ENCODE measurements at places on chromosomes 7 and 10.

GRCh38 chr10:124653811-124654651 lies 90.1 kb downstream of the FAM53B start:
- no peak for DNase-seq

GRCh38 chr7:82347808-82348207 lies 95.8 kb downstream of the CACNA2D1 start:
- no peak for DNase-seq

DNA sequence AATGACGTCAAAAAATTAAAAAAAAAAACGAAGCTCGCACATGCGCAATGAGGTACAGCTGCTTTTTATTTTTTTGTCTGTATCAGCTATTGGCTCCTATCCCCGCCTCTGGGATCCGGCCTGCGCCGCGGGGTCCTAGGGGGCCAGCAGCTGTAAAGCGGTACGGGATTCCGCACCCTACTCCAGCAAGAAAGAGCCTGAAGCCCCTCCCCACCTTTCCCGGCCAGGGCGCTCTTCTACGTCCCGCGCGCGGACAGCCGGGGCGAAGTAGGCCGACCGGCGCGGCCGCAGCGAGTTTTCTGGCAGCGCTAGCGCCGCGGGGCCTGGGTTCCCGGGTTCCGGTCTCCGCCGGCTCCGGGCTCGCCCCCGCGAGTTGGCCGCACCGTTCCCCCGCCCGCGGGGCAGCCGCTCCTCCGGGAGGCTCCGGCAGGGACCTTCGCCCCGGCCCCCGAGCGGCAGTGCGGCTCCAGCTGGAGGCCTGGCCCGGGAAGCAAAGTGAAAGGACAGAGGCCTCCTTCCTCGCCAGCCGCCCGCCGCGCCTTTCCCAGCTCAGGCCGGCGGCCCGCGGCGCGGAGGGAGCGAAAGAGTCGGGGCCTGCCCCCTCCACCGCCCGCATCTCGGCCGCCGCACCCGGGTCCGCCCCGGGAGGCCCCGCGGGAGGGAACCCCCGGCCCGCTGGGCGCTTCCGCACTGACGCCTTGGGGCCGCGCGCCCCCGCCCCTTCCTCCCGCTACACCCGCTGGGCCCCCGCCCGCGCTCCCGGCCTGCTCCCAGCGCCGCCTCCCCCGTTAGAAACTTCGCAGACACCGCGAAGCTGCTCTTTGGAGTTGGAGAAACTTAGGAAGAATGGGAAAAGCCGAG lies 4.7 kb upstream of the SPAG6 start:
- no peak for DNase-seq

GRCh38 chr10:85580585-85580984 lies 786.0 kb downstream of the GRID1 start:
- DNase-seq = no peak

DNA sequence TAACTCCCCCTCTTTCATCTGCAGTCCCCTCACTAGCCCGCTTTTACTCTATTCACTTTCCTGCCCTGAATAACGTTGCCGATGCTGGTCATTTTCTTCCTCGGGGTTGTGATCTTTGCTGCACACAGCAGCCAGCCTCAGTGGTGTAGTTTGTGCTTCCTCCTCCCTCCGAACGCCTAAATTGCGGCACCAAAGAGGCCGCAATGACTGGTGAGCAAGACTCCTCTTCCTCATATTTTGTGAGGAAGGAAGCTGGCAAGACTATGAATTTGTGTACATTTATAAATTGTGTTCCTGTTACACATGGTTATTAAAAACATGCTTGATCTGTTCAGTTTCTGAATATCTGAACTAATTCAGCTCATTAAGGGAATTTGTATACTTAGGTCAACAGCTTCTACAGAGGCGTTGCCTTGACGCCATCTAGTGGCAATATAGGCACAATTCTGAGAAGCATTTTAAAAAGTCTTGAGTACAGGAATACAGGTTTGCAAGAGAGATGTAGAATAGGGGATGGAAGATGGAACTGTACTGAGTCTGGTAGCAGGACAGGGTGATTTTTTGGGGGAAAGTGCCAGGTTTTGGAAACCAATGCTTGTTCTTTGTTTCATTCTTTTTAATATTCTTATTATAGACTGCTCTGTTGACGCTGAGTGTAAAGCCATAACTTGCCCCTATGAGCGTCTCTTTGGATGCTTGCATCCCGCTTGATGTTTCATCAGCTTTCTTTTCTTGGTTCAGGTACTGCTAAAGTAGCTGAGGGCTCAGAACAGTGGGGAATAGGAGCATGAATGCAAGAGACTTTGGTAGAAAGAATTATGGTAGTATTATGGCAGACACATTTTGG lies 4.1 kb upstream of the TAS2R5 start:
- DNase-seq = peak; percentile 16

DNA sequence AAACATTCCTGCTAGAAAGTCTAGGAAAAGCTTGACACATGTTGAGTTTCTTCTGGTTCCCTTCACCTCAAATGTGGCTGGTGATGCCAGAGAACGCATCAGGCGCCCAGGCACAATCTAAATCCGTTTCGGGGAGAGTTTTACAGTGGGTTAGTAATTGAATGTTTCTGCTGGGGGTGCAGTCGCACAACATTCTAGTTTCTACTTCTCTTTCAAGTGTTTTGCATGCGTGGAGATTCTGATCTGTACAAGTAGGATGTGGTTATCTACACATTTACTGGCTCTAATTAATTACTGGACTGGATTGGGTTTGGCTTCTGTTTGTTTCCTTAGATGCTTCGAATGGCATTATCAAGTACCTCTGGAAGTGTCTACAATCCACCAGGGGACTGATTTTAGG lies 173.8 kb downstream of the TMEM26 start:
- DNase-seq = no peak

DNA sequence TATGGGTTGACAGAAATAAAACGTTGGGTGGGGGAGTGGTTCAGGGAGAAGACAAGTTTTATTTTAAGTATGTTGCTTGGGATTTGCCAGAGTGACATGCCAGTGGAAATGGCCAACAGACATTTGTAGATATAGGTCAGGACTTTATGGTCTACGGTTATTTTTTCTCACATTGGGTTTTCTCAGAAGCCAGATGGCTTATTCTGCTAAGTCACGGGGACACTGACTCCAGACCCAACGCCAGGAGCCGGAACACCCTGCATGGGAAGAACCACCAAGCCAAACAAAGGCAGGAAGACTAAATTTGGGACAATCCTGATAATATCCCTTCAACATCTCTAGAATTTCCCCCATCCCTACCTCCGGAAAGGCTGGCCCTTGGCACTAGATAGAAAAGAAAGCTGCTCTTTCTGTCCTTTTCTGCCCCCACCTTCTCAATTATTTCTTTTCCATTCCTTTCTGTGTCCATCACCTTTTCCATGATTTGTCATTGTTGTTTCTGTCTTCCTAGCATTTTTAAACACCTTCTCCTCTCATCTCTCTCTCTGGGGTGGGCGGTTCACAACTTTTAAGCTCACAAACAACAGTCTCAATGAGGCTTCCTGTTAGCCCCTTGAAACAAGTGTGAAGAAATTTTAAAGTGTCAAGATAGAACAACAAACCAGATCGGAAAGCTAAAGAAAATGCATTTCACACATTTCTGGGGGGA lies 44.7 kb downstream of the TBXAS1 start:
- DNase-seq = no peak

DNA sequence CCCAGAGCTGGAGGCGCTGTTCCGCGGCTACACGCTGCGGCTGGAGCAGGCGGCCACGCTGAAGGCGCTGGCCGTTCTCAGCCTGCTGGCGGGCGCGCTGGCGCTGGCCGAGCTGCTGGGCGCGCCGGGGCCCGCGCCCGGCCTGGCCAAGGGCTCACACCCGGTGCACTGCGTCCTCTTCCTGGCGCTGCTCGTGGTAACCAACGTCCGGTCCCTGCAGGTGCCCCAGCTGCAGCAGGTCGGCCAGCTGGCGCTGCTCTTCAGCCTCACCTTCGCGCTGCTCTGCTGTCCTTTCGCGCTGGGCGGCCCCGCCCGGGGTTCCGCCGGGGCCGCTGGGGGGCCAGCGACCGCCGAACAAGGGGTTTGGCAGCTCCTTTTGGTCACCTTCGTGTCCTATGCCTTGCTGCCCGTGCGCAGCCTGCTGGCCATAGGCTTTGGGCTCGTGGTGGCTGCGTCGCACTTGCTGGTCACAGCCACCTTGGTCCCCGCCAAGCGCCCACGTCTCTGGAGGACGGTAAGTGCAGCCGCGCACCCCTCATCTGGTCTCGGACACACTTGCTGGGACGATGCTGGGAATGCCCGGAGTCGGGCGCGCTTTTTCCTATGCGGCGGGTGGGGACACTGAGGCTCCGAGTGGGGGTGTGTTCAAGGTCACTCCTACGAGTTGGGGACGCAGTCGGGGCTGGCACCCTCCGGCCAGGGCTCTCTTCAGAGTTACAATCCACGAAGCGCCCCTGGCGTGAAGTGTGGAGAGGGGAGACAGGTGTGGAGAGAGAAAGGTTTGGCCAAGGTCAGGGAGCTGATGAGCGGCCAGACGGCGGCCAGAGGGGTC lies 717 bp downstream of the ADCY1 start:
- no peak for DNase-seq

DNA sequence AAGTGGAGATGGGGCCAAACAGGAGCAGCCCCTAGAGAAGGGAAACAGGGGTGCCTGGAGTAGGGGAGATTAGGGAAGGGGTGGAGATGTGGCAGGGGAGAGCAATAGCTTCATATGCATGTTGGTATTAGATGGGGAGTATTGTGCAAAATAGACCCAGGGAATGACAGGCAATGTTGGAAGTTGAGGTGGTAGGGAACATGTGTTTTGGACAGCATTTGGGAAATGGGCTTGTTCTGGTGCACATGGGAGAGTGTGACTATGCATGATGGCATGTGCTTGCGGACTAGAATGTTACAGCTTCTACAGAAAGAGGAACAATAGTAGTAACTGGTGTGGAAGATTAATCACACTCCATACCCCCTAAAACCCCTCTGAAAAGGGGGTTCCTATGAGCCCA lies 10.4 kb downstream of the PAX2 start:
- no peak for DNase-seq

GRCh38 chr7:4225361-4225771 lies 456.7 kb upstream of the FOXK1 start:
- no peak for DNase-seq

DNA sequence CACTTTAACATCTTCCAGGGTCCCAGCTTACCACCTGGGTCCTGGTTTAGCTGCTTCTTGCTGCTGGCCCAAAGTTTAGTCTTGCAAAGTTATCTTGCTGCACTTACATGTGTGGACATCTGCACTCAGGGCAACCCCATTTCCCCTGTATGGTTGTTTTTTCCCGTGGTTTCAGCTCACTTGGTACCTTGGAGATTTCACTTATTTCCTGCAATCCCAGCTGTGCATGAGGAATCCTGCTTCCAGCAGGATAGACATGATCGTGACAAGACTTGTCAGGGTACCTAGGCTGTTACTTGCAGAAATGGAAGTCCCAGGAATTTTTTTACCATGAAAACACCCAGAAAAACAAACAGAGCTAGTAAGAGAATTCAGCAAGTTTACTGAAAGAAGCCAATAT lies 95.9 kb upstream of the LEP start:
- no peak for DNase-seq

DNA sequence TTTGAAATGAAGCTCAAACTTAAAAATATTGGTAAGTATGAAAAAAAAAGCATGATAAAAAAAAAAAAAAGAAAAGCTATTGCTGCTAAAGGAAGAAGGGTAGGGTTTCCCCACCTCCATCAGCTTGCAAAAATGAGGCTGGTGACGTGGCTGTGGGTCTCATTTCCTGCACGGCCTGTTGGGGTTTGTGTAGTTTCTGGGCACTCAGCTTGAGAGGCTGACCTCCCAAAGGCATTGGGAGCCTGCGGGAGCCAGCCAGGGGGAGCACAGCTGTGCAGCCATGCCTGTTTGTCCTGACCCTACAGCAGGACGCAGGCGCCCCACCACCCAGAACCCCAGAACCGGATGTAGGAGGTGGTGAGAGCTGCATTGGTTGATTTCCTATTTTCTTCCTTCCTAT lies 48.8 kb upstream of the CARD11 start:
- DNase-seq = no peak

- DNase-seq = no peak
Measured at GRCh38 chr7:787332-788240, 44.7 kb upstream of the SUN1 start.

GRCh38 chr7:18526368-18526878 lies 30.9 kb downstream of the HDAC9 start:
- DNase-seq = no peak

GRCh38 chr7:12107841-12108254 lies 103.2 kb upstream of the TMEM106B start:
- DNase-seq = no peak

Measured in H54 (cell line).